NCI-H1694 treated with DMSO at 0.1 percent for 48 hours (cell line): ENCODE measurements at places on chromosomes 5 and 9.

GRCh38 chr9:94611638-94612068 lies 18.0 kb upstream of the FBP2 start:
- no peak for DNase-seq

GRCh38 chr9:89686126-89686525 lies 81.3 kb downstream of the GADD45G start:
- DNase-seq, result peak; percentile 41

DNA sequence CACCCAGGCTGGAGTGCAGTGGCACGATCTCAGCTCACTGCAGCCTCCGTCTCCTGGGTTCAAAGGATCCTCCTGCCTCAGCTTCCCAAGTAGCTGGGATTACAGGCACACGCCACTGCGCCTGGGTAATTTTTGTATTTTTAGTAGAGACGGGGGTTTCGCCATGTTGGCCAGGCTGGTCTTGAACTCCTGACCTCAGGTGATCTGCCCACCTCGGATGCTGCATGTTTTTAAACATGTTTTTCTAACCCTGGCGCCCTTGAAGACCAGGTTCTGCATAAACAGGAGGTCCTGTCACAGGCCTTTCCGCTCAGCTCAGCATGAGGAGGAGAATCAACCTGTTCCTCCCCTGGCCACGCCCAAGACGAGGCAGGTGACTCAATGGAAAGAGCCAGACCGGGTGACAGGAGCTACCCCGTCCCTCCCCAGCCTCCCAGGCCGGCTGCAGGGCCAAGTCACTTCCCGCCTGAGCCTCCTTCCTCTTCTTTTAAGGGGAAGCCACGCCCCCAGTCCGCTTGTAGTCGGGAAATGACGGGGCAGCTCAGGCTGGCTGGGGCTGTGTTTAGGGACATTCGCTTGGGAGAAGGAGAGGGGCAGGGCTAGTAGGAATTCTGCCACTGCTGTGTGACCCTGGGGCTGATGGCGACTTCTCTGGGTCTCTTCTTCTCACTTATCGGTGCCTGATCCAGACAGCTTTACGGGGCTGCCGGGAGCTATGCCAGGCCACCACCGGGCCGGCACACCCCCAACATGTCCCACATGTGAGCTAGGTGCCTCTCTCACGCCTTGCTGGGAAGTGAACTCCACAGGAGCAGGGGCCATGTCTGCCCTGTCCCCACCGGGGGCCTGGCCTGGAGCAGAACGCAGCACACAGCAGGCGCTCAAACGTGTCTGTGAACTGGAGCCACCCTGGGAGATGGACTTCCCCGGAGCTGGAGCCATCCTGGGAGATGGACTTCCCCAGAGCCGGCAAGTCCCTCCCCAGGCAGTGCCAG lies 6.1 kb downstream of the NOTCH1 start:
- DNase-seq, result no peak

- no peak for DNase-seq
These were observed 104.5 kb upstream of the NFIB start for GRCh38 chr9:14418301-14418940.

- DNase-seq, result peak; percentile 3
These were observed 616.4 kb upstream of the NUDT12 start for GRCh38 chr5:104178829-104179456.

DNA sequence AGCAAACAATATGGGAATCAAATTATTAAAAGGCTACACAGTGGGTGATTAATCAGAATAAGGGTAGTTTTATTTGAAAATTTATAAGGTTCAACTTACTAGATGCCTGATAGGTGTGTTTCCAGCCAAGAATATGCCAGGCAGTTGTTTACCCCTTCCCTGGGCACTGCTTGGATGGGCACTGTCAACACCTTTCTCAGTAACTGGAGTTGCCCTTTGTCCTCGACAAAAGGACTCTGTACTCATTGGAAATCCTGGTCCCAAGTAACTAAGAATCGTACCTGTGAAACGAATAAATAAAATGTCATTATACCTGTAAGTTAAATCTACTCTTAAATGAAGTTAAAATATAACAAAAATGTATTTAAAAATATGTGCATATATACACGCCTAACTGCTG lies 15.0 kb downstream of the ANKRD34B start:
- no peak for DNase-seq

DNA sequence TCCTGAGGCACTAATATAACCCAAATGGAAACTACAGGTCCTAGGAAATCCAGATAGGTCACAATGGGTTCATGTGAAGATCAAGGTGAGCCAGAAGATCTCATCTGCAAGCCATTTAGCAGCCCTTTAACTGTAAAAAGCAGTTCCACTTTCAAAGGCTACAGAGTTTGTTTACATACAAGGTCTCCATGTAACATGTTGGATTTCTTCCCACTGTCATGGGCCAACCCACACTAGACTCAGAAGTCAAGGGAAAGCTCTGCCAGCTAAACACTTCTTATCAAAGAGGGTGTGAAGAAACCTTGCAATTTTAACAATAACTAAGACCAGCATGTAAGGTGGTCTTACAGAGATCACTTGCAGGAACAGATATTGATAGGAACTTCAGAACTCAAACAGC lies 3.8 kb upstream of the CTNNAL1 start:
- DNase-seq, result no peak

GRCh38 chr5:72308853-72309191 lies 11.2 kb downstream of the MRPS27 start:
- no peak for DNase-seq

DNA sequence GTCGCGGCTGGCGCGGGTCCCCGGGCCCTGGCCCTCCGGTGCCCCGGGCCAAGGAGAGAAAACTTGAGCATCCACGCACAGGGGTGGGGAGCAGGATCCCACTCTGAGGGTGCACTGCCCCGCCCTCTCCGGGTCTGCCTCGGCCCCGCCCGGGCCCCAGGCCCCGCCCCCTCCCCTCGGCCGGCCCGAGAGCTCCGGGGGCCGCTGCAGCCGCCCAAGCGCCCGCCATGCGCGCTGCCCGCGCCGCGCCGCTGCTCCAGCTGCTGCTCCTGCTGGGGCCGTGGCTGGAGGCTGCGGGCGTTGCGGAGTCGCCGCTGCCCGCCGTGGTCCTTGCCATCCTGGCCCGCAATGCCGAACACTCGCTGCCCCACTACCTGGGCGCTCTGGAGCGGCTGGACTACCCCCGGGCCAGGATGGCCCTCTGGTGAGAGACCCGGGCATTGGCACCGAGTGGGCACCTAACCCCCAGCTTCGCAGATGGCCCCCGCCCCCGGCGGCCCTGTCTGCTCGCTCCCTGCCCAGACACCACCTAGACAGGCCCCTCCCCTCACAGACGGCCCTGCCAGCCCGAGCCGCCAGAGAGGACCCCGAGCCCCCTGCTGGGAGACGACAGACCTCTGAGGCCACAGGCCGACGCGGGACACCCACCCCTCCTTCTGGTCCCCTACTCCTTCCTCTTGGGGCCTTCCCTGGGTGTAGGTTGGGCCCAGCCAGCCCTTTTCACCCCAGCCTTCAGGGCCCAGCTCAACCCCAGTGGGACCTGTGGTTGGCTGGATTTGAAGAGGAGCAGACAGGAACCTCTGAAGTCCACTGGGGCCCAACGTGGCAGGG lies at the start of gene CERCAM:
CERCAM (plus strand) TSS at position 207 of the 831 bp plus-strand sequence; CDS start at position 228, 21 bp downstream.
- no peak for DNase-seq

GRCh38 chr9:111743275-111743674 lies 51.5 kb downstream of the SHOC1 start:
- no peak for DNase-seq

DNA sequence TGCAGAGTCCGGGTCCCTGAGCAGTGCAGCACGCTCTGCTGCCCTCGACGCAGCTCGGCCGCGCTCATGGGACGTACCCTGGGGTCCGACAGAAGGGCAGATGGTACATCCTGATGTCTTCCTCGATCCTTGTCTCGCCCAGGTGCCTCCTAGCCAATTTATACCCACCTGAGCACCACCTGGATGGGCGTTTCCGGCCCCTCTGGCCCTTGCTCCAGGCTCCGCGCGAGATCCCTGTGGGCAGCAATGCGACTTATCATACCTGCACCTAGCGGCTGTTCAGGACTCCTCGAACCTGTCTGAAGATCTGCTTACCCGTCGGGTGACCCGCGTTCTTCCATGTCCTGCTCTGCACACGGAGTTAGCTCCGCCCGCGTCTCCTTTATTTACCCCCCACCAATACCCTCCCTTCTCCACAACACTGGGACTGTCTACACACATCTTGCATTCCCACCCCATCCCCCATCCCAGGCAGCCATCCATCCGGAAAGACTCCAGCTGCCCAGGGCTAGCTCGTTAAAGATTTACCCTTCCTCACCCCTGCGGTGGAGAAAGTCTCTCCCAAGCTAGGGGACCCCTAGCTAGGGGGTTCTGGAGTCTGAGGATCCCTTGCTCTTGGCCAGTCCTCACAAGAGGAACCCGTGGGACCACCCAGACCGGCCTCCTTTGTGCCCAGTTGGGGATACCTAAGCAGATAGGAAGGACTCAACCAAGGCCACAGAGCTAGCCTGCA lies at the start of gene KIF12:
KIF12 (minus strand) TSS at position 357 of the 733 bp plus-strand sequence; CDS start at position 341, 16 bp downstream.
- peak; percentile 84 for DNase-seq

DNA sequence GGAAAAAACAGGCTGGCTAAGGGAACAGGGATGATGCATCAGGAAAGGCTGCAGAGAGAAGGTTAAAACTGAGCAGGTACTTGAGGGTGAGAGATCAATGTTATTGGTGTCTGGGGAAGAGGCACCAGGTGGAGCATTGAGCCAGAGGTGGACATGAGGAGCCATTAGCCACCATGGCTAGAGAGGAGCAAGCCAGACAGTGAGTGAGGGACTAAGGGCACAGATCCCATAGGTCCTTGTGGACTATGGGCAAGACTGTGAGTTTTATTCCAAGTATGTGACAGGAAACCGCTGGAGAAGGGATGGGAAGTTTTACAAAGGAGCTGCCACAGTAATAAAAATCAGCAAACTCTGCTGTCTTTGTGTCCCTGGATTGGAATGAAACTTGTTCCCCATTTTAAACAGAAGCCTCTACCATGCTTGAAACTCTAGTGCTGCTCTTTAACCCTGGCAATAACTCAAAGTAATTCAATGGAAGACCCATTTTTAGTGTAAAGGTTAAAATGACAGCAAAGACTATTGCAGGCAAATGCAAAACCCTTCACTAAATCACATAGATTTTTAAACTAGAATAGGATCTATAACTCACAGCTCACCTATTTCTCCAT lies 349.8 kb downstream of the ENC1 start:
- no peak for DNase-seq

DNA sequence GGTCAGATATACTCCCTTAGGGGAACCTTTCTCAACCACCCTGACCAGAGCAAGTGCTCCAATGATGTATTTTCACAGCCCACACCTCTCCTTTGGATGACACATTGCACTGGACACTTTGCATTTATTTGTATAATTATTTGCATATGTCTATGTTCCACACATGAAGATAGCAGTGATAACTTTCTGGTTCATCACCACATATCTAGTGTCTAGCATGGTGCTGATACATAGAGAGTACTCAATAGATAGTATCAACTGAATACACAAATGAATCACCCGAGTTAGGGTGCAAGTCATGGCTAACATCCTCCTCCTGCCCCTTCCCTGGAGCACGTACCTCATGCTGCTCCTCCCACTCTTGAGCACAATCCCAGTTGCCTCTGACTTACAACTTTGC lies 617.6 kb downstream of the EBF1 start:
- no peak for DNase-seq

DNA sequence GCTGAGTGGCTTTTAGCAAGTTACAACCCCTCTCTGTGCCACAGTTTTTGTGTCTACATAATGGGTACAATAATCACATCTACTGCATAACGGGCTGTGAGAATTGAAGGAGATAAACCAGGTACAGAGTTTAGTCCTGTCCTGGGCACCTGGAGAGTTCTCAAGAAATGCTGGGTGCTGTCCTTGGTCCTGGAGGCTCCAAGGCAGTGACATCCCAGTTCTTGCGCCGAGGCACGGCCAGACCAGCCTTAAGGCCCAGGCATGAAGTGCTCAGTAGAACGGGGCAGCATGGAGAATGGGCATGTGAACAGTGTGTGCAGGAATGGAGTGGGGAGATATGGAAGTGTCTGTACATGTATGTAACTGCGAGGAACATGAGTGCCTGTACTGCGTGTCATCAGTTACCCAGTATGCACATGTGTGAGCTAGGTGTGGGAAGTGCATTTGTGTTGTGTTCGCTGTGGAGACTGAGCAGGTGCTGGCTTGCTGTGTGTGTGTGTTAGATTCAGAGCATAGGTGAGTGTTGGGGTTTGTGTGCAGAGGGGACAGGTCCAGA lies 6.3 kb upstream of the UNC5A start:
- no peak for DNase-seq

DNA sequence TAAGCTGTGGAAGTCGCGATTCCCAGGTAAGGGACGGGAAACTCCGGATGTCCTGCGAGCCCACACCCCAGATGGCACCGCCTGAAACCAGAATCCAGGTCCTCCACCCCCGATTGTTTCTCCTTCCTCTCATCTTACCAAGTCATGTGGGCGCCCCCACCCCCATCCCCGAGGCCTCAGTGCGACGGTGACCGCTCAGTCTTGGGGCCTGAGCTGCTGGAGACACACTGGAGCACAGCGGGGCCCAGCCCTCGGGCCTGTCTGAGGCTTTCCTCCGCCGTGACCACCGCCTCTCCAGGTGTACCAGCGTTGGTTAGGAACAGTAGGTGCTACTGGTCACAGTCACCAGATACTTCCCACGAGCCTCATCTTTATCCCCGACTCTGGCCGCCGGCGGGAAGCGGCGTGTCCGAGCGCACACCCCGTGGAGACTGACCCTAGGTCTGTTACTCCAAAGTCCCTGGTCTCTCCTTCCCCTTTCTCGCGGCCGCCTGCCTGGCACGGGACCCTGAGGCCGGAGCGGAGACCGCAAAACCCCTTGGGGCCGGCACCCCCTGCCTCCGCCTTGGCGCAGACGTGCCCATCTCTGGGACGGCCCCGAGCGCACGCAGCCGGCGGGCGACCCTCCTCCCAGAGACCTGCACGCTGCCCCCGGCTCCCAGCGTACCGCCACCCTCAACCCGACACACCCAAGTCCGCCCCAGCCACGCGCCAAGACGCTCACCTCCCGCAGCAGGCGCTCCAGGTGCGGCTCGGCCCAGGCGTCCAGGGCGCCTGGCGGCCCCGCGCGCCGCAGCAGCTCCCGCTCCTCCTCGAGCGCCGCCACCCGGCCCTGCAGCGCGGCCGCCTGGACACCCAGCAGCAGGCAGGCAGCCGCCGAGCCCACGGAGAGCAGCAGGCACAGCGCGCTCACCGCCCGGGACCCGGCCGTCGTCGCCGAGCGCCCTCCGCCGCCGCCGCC lies 733 bp downstream of the COL23A1 start:
- peak; percentile 2 for DNase-seq

- no peak for DNase-seq
These were observed 4.0 kb downstream of the PTGES2 start for GRCh38 chr9:128123451-128124080.
